ENCODE measurements at places on chromosomes 2 and 18.

- DNase-seq = no peak
These were observed 101.6 kb downstream of the LBH start for GRCh38 chr2:30332791-30333453.

DNA sequence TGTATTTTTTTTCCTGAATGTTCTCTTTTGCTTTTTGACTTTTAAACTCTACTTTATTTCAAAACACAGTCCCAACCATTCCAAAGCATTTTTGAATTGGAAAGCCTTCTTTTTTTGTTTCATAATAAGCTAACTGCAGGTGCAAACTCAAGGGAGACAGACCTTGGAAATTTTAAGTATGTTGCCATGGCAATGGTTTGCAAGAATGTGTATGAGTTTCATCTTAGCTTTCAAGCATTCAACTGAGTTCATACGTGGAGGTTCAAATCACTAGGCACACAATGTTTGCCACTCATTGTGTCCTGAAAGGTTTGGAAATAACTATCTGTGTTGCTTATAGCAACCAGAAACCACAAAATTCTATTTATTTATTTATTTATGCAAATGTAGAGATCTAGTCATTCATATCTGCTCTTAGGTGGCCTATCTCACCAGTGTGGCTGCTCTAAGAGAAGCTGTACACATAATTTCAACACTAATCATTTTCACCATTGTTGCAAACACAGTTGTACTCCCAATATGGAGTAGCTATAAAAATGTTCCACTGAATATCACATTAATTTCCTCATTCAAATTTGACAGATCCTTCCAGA, 805.7 kb upstream of the FSHR start:
- DNase-seq = no peak

DNA sequence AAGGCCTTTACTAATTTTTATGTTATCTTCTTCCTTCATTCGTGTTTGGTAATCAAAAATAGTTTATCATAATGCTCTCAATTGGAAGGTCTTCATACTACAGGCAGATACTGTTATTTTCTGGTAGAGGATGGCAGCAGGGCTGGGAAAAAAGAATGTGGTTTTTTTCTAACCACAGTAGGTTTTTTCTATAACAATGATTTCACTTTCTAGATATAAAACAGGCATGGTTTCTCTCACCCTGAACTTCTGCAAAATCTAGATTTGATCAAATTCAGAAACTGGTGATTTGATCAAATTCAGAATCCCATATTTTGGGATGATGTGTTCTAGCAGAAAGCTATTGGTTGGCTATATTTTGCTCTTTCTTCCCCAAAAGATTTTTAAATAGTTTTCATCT, 27.6 kb downstream of the BCL11A start:
- DNase-seq = no peak

DNA sequence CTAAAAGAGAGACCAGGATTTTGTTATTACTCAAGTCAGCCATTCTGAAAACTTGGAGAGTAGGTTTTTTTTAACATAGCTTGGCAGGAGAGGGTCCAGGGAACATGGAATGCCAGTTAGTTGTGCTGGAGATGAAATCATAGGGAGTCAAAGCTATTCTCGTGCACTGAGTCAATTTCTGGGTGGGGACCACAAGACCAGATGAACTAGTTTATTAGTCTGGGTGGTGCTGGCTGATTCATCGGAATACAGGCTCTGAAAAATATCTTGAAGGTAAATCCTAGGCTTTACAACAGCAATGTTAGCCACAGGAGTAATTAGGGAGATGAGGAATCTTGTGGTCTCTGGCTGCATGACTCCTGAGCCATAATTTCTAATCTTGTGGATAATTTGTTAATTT, 921.4 kb downstream of the TRIB2 start:
- no peak for DNase-seq

- DNase-seq = no peak
These were observed 544.7 kb downstream of the PARD3B start for GRCh38 chr2:205089958-205090357.

DNA sequence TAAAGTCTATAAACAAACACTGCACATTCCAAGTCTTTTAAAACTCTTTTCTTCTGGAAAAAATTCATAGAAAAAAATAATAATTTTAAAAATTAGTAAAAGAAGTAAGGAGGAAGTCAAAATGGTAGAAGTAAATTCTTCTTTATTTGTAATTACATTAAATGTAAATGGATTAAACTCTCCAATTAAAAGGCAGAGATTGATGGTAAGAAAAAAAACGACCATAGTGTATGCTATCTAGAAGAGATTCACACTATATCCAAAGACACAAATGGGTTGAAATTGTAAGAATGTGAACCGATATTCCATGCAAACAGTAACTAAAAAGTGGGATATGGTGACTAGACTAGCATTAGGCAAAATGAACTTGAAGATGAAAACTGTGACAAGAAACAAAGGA, 1196.1 kb upstream of the CDH2 start:
- DNase-seq = no peak

DNA sequence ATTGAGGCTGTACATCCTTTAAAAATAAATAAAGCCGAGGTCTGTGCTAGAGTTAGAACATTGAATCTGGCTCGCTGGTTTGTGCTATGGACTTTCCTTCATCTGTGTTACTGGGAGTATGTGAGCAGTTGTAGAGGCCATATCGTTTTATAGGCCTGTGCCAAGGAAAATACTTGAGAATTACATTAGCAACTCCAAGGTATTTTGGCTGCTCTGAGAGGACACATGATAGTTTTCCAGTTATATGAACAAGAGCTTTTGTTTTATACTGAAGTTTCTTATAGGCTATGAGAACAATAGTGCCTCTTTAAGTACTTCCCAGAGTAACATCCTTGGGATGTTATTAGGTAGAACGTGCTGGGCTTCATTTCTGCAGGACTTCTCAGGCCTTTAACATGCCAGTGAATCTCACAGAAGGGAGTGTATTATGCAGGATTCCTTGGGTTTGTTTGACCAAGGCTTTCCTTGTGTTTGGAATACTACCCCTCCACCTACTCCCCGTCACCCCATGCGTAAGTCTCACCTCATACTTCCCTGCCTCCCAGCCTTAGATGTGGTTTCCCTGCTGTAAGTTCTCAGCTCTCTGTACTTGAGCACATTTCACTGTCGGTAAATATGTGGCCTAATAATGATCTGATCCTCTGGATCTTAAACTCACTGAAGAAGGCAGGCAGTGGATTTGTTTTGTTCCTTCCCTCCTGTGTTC, 21.0 kb downstream of the TCF7L1 start:
- DNase-seq = no peak

DNA sequence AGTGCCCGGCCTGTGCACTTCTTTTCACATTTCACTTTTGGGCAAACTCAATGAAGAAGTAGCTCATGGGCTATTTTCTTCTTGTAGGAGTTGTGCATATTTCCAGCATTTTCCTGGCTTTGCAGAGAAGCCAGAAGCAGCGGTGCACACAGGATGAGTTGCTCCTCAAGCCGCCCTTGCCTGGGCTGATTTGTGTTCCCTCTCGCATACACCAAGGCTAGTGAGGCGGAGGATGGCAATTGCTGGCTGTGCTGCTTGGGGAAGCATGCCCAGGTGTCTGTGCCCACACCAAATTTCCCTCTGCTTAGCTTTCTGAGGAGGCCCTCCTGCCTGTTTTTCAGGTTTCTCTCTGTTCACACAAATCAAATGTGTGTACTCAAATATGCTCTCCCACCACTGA, 85.4 kb upstream of the TMEM200C start:
- no peak for DNase-seq

DNA sequence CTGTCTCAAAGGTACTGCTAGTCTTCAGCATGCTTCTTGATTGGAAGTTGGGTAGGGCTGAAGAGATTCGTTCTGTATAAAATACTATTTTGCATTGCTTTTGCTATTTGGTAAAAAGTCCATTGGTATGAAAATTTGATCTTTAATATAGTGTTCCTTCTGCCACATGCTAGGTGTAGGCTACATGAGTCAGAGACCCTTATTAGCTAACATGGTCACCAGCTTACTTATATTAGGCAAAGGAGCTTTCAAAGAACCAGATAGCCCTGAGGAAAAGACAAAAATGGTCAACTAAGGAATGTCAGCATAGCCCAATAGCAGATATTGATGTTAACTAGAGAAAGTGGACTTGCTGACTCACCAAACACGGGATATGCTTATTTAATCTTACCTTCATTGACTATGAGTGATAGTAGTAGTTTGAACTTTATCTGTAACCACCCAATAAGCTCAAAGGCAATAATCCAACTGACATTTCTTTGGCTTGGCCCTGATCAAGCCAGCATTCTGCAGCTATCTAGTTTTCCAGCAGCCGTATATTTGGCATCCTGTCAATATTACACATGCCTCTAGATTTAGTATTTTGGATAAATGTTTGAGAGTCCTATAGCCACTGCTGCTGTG, 110.0 kb downstream of the TPGS2 start:
- no peak for DNase-seq

DNA sequence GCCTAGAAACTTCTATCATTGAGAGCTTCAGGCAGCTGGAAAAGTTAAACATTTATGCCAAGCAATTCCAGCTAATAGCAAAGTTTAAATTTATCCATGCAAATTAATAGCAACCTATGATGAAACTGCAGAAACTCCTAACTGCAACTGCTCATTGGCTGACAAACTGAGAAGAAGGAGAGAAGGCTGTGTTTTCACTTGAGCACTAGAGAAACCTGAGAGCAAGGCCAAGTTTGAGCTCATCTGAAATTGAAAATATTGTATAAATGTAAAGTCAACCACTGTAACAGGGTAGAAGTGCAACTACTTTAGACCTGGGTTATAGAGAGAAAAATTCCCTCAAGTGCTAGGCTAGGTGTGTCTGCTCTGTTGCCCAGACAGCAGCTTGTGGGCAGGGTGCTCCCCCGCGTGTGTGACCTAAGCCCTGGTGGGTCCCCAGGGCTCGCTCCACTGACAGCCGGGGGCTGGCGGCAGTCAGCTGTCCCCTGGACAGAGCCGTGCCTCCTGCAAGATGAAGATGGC, 50.2 kb downstream of the CABYR start:
- DNase-seq = no peak

GRCh38 chr2:18915227-18915626, 325.9 kb upstream of the NT5C1B start:
- no peak for DNase-seq

DNA sequence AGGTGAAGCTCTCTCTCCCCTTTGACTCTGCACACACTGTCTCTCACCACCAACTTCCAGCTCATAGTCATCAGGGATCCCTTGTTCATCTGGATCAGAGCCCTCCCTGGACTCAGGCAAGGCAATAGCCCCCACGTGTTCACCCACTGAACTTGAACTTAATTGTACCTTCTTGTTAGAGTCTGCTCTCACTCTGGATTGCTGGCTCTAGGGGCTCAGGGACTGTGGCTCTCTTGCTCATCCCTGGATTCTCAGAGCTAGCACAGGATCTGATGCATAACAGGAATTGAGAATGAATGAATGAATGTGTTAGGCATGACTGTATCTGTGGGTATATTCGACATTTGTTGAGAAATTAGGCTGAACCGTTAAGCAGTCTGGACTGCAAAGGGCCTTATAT, 16.7 kb upstream of the ASAP2 start:
- no peak for DNase-seq

DNA sequence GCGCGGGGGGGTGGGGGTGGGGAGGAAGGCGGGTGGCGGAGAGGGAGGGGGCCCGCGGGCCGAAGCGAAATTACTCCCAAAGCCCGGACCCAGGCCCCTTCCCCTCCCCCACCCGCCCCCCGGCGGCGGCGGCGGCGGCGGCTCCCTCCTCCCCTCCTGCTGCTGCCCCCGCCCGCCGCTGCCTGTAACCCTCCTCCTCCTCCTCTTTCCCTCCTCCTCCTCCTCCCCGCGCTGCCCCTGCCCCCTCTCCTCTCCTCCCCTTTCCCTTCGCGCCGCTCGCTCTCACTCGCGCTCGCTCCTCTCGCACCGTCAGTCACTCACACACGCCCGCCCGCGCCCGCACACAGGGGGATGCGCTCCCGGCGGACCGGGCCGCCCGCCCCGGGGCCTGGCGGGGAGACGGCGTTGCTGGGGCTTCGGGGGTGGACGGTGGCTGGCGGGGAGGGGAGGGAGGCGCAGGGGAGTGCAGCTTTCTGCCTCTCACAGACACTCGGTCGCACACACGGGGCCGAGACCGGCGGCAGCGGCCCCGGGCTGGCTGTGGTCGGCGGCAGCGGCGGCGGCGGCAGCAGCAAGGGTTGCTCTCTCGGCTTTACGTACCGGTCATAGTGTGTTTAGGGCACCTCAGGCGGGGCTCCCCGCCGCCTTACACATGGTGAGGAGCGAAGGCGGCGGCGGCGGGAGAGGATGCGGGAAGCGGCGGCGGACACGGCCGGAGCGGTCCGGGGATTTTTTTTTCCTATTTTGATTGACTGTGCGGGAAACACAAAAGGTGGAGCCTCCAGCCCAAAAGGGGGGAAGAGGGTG, 405 bp downstream of the SP3 start:
- peak; percentile 81 for DNase-seq

- DNase-seq = no peak
These were observed 675 bp downstream of the FZD5 start for GRCh38 chr2:207768866-207769596.

DNA sequence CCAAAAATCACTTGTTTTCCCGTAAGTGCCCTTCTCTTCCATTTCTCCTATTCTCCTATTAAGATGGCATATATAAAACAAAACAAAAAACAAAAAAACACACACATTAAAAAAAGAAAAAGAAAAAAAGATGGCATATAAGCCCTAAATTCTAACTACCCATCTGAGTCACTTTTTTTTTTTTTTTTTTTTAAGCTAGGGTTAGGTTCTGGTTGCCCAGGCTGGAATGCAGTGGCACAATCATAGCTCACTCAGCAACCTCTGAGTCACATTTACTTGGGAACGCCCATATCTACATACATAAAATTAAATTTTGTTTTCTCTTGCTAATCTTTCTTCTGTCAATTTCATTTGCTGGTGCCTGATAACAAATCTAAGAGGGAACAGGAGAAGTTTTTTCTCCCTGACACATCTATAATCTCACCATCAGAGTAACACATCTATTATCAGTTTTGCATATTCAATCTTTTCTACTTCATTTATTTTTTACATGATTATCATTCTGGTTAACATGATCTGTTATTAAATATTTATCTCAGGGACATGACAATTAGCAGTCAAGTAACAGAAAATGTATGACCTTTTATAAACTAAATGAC, 52.1 kb downstream of the EEF1B2 start:
- no peak for DNase-seq

DNA sequence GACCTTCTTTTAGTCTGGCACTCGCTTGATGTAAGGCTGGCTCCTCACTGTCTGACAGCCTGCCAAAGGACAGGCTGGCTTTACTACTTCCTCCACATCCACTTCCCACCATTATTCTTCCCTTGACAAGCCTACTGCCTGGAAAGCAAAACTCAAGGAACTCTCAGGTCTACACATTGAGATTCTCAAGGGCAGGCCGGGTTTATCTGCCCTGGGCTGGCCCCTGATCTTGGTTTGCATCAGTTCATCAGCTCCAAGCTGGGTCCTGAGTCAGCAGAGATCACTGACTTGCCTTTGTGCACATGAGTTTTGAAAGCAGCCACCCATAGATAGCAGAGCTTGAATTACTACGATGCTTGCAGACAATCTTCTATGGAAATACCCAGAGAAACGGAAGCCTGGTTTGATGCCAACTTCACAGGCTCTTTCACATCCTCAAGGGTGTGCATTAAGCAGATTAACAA, 53.9 kb downstream of the KCTD18 start:
- peak; percentile 60 for DNase-seq

All from NCI-H524 (cell line).